ENCODE measurements at places on chromosomes 7 and 10.

- no peak for DNase-seq
These were observed 414.2 kb upstream of the GALNT17 start for GRCh38 chr7:70717553-70718329.

DNA sequence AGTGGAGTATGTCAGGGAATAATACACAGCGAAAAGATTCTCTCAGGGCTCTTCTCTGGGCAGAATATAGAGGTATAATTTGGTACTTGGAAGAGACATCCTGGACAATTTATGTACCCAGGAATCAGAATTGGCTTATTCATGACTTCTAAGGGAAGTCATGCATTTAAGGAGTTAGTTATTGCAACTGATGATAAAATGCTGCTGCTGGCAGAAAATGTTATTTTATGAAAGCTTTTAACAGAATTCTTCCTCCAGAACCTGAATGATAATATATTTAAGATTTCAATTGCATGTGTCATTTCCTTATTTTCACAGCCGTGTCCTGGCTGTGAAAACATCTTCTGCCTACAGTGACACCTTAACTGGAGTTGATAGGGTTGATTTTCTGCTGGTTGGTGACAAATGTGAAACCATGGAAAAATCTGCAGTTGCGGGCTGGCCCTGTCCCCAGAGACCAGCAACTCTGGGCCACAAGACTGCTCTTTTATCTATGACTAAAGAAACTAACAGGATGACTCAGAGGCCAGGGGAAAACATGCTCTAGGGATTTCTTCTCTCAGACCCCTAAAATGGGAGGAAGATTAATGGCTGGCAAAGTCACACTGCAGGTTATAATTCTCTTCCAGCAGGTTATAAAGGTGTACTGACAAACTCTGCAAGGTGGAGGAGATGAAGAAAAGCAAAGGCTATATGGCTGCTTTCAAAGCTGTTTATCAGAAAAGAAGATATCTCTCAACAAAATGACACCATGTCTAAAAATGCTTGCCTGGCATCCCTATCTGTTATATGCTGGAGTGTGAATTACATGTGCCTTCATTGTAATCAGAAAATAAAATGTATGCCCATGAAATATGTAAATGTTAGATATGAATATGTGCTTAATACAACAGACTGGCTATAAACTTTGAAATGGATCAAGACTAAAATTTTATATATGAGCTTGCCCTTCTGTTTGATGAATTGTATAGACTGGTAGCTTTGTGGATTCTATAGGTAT is 12.1 kb upstream of the TRUB1 start:
- peak; percentile 52 for DNase-seq

DNA sequence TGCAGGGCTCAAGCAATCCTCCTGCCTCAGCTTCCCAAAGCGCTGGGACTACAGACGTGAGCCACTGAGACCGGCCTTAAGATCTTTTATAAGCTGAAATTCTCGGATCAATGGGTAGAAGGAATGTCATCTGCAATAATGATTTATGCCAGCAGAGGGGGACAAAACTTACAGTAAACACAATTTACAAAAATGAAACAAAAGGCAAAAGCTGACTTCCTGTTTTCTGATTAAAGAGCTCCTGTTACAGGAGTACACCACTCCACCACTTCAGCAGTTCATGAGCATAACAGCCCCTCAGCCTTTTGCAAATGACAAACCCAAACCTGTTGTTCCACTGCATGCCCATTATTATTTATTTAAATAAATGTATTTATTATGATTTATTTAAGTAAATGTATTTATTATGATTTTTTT is 88.5 kb upstream of the ATP6V0A4 start:
- DNase-seq, result peak; percentile 71

- DNase-seq, result no peak
These were observed 259.3 kb downstream of the ZEB1 start for GRCh38 chr10:31578181-31578852.

DNA sequence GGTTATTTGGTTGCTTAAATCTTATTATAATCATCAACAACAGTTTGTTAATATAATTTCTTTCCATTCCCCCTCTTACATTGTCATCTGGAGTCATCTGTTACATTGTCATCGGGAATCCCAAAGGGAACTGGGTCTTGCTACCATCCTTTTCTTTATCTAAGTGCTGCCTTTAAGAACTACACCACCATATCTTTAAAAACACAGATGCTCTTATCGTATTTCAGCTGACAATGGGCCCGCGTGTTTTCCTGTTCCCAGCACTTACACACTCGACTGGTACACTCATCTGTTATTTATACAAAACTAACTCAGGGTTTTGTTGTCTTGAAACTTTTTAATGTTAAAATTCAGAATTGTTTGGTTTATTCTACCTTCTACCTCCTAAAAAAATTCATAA is 256.2 kb upstream of the MGMT start:
- no peak for DNase-seq

- no peak for DNase-seq
These were observed 117.1 kb downstream of the DYNC2I1 start for GRCh38 chr7:158973440-158973839.

DNA sequence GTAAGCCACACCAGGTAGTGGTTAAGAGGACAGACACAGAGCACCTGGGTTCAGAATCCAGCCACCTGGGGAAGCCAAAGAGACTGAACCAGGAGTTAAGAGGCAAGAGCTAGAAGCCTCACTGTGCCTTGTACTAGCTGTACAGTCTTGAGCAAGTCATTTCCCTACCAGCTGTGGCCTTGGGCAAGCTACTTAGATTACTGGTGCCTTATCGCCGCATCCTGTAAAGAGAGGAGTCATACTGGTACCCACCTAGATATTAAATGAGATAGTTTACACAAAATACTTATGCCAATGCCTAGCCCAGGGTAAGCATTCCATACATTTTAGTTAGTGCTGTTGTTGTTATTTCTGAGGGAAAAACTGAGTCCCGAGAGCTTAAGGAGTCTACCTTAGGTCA is 47.7 kb downstream of the HABP2 start:
- no peak for DNase-seq

GRCh38 chr10:119346095-119346832 is 138.9 kb downstream of the GRK5 start:
- no peak for DNase-seq

- no peak for DNase-seq
These were observed 76.2 kb upstream of the ICA1 start for GRCh38 chr7:8338206-8338605.

- DNase-seq, result no peak
These were observed 101.9 kb upstream of the NPTX2 start for GRCh38 chr7:98515201-98515600.
